Pons (tissue), 1 donor: ENCODE measurements at places on chromosomes 5 and 9.
A peak's percentile ranks its signal among the peaks of the same experiment; 100 is the strongest.

GRCh38 chr5:142842994-142843905 is 73.1 kb downstream of the ARHGAP26 start:
- DNase-seq, result no peak

- DNase-seq, result no peak
Measured at GRCh38 chr5:139836469-139837208, 41.0 kb downstream of the PSD2 start.

DNA sequence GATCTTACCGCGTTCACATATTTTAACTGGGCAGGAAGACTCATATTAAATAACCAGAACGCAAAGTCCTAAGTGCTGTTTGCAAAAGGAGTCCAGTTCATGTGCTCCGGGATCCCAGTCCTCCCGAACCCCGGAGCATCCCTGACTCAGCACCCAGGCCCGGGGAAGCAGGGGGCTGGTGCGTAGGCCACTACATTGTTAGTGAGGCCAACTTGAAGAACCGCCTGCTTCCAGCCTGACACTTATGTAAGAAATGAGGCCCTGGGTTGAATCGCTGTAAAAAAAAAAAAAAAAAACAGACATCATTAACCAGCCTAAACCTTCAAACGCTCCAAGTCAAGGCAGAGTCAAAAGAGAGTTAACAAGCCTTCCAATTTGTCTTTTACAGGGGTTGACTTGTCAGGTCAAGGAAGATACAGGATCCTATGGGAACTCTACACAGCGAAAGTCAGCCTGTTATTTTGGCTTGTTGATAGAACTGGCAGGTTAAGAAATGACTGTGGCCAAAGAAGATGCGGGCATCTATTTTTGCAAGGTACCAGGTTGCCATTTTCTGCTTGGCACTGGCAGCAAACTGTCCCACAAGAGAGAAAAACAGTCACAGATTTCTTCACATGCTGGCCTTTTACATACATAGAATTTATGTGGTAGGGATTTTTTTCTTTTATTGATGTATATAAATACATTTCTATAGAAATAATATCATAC is 93.3 kb downstream of the ACTL7B start:
- DNase-seq, result no peak

DNA sequence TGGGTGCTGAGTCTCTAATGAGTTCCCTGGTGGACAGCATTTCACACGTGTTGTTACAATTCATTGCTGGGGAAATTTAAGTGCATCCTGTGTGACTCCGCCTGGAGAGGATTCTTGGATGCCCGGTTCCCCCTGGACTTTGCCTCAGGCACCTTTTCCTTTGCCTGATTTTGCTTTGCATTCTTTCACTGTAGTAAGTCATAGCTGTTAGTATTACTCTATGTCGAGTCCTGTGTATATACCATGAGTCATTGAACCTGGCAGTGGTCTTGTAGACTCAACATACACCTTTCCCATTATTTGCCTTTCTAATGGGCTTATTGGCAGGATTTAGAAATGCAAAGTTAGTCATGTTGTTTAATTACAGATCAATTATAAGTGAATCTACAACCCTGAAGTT is 81.9 kb upstream of the DHFR start:
- DNase-seq, result no peak

GRCh38 chr5:134175921-134176510 is 734 bp downstream of the SKP1 start:
- no peak for DNase-seq

- DNase-seq, result no peak
Measured at GRCh38 chr5:44862808-44863207, 54.1 kb downstream of the MRPS30 start.

DNA sequence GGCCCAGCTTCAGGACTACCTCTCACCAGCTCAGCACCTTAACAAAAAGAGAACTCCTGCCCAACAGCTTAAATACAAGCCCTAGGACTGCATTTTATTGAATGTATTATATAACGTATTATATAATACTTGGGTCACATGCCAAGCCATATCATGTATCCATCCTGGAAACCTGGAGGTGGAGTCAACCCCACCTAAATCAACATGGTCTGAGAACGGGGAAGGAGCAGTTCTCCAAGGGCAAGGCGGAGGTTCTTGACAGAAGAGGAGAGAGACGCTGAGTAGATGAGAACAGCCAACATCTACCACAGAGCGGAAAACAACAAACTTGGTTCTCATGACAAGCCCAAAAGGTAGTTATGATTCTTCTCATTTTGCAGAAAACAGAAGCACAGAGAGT is 163.4 kb downstream of the FGF18 start:
- no peak for DNase-seq

DNA sequence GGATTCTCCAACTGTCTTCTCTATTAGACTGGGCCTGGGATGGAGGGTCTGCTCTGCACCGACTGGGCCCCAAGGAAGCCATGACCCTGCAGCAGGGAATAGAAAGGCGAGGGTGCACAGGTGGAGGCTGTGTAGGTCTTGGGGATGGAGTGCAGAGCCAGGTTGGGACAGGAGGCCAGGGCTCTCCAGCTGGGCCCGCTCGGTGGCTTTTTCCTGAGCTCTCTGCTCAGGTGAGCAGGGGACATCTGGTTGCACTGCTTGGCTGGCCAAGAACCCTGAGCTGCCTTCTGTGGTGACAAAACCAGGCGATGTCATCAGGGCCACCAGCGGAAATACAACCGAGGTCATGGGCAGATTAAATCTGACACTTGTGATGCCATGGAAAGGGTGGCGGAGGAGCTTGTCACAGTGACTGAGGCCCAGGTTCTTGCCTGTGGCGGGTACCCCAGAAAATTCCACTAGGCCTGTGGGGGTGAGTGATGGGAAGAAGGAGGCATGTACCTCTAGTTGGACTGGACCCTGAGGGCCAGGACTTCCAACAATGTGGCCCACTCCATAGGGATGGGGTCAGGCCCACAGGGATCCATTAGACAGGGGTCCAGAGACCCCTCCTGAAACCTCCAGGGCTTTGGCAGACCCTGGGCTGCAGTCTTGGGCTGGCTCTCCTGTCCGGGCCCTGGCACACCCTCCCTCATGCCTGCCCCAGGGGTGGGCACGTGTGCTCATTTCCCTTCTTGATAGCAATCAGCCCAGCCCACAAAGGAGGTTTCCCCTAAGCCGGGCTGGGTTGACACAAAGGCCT is 4.4 kb upstream of the IL3 start:
- DNase-seq, result no peak

DNA sequence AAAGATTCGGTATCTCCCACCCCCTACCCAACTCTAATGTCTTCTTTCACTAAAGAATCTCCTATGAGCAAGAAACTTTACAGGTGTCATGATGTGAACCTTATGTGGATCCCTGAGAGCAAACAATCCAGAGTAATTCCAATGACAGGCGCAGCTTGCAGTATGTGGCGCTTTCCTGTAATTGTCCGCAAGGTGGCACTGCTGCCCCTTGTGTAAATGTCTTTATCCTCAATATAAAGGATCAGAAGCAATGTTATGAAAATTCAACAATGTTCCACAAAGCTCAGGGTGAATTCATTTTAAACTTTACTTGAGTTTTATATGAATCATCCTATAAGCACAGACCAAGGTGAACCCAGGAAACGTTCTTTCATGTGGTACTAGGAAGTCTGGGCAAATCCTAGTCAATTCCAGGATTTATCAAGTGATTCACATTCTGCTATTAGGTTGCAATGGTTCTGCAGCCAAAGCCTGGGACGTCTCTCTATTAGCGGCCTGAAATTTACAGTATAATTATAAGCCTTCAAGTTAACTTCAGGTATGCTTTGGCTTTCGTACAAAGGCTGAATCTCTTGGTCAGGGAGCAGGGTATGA is 113.7 kb downstream of the TRPM6 start:
- peak; percentile 91 for DNase-seq

DNA sequence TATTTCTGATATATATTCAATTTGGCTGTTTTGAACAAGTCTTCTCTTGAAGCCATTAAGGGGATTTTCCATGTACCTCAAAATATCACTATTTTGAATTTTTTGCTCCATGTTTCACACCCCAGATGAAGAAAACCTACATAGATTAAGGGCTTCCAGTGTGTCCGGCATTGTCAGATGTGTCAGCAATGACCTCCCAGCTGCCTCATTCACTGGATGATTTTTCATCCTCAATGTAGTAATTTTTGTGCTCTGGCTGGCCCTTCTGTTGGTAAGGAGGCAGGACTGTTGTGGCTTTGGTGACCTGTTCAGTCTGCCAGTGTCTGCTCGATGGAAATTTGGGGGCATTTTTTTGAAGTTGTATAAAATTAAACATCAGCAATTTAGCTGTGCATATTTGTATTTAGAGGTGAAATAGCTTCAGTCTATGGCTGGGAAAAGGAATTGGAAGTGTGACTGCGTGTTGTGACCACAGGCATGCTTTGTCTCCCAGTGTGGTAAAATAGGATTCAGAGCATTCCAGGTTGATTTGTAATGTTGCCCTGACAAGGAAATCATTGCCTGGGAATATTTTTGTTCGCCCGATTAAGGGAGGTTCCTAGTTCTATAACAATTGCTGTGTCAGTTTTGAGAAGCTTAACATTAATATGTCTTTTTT is 312.4 kb downstream of the ARHGEF28 start:
- no peak for DNase-seq

DNA sequence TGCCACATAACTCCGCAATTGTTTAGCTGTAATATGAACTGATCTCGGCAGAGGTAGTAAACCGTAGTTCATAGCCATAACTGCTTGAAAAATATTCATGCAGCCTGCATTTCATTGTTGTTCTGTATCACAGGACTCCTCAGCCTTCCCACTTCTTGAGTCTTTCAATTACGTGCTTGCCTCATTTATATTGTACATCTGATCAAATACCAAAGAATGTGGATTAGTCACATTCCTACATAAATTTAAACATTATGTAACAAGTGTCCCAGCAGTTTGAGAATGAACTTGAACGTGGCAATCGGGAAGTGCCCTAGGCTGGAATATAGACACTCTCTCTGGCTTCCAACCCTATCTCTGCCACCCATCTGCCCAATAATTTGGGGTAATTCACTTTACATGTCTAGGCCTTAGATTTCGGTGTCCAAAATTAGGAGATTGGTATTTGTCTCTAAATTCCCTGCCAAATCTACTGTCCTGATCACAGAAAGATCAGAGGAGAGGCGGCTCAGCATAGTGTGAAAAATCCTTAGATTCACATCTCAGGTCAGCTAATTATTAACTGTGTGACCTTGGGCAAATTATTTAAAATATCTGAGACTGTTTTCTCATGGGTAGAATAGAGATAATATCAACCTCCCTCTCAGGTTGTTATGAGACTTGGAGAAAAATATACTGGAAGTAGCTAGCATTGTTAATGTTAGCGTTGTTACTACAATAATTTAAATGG is 215.1 kb upstream of the RFX3 start:
- DNase-seq, result no peak

GRCh38 chr5:147359101-147359500 is 124.3 kb downstream of the STK32A start:
- no peak for DNase-seq

GRCh38 chr9:1276474-1276873 is 226.3 kb downstream of the DMRT2 start:
- DNase-seq, result no peak

- DNase-seq, result no peak
Measured at GRCh38 chr9:132948482-132949050, 4.2 kb upstream of the TSC1 start.

DNA sequence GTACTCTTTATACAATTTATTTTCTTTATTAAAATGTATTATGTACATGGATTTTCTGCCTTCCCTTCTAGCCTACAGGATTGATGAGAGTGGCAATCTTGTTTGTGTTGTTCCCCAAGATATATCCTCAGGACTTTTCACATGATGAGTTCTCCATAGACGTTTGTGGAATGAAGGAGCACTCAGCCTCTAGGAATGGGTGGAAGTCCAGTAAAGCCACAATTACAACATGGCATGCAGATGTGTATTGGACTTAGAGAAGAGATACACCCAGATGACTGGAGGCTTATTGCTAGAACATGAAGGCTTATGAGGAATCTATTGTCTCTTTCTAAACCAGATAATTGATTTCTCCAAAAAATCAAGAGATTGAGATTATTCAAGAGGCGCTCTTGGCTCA is 8.2 kb upstream of the DOCK2 start:
- no peak for DNase-seq

- peak; percentile 60 for DNase-seq
Measured at GRCh38 chr9:78261403-78262001, 25.6 kb downstream of the CEP78 start.

GRCh38 chr9:13149454-13149853 is 130.0 kb downstream of the MPDZ start:
- DNase-seq, result no peak

GRCh38 chr5:178423901-178424809 is 166.0 kb downstream of the COL23A1 start:
- DNase-seq, result no peak

GRCh38 chr9:3858961-3859360 is 333.2 kb upstream of the RFX3 start:
- DNase-seq, result no peak

DNA sequence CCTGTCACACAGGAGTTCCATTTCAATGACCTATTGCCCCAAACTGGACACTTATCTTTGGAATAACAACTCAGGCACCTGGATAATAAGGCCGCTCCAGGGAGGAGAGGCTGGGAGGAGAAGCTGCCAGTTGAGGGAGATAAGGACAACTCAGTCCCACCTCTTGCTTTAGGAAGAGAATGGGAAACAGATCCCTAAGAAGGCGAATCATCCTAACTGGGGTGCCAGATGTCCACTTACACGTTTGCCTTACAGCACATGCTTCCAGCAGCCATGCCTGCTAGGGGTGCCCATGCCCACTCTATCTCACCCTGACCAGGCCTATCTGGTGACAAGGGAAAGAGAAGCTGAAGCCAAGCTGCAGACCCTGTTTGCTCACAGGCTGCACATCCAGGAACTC is 6.5 kb downstream of the HK3 start:
- DNase-seq, result no peak

- no peak for DNase-seq
Measured at GRCh38 chr9:89015336-89015735, 24.1 kb downstream of the S1PR3 start.

DNA sequence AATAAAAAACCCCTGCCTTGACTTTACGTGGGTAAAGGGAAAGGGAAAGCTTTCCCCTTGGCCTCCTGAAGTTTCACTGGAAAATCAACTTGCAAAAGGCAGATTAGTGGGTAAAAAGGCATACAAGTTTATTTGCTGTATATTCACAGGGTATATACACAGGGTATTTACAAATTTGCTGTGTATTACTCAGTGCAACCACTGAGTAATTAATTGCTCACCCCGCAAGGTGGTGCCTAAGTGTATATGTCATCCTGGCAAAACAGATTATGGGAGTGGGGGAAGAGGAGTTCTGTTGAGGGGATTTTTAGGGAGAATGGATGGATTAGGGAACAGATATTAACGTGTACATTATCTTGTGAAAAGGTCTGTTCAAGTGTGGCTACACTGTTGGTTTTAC is 7.1 kb upstream of the RARS1 start:
- DNase-seq, result no peak

GRCh38 chr5:91495699-91496098 is 112.6 kb upstream of the ARRDC3 start:
- no peak for DNase-seq

DNA sequence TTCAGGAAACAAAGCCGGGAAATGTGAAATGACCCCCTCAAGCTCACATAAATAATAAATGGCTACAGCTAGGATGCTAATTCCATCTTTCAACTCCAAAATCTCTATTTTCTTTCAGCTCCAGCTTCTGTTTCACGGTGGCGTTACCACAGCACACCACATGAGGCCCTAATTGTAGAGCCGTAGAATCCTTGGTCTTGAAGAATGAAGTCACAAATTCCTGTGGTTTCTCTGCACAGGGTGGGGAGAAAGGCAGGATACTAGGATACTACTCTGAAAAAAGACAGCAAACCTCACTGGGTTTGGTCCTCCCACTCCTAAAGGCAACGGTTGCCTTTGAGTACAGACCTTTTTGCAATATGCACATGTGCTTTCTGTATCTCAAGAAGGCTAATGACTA is 13.9 kb upstream of the RARS1 start:
- DNase-seq, result no peak

- DNase-seq, result no peak
Measured at GRCh38 chr5:124519396-124519795, 227.0 kb downstream of the ZNF608 start.
